Substantia nigra (tissue), 51 donors: ENCODE measurements at places on chromosomes 7 and 10.

- DNase-seq, result no peak
These were observed 280.5 kb upstream of the PPP2R2D start for GRCh38 chr10:131620314-131620713.

DNA sequence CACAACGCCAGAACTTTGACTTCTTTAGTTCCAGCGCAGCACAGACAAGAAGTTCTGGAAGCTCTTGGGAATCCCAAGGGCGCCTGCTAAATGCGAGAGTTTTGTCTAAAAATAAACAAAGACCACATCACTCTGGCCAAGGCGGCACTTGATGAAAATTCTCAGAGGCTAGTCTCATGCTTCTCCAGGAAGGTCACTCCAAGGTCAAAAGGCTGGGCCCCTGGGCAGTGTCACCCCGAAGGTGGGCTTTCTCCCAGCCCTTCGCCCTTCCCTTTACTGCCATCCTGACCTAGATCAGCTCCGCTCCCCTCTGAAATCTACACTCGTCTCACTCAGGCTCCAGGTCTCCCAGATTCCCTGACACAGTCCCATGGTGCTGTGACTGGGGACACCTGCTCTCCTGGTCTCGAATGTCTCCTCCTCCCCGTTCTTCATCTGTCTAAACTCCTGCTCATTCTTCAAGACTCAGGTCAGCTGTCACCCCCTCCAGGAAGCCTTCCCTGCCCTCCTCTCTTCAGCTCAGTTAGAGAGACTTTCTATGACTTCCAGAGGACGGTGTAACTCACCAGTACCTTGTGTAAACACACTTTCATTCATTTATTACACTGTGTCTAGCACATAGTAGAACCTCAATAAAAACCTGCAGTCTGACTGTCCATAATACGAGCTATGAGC, 10.5 kb downstream of the FAM53B start:
- no peak for DNase-seq

- no peak for DNase-seq
These were observed 45.7 kb downstream of the GRM3 start for GRCh38 chr7:86689363-86689762.

DNA sequence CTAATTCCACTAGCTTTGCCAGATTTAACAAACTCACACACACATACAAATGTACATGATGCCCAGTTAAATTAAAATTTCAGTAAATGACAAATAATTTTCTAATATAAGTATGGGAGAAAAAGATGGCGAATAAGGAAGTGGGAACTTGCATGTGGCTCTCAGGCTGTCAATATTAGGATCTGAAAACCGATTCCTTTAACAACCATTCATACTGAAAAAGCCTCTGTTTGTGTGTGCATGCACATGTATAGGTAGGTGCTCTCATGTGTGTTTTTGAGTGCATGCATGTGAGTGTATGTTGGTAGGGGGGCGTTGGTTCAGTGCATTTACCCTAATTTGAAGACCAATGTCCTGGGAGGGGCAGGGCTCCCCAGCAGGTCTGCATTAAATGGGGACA, 125.3 kb downstream of the HTR7 start:
- DNase-seq, result no peak

DNA sequence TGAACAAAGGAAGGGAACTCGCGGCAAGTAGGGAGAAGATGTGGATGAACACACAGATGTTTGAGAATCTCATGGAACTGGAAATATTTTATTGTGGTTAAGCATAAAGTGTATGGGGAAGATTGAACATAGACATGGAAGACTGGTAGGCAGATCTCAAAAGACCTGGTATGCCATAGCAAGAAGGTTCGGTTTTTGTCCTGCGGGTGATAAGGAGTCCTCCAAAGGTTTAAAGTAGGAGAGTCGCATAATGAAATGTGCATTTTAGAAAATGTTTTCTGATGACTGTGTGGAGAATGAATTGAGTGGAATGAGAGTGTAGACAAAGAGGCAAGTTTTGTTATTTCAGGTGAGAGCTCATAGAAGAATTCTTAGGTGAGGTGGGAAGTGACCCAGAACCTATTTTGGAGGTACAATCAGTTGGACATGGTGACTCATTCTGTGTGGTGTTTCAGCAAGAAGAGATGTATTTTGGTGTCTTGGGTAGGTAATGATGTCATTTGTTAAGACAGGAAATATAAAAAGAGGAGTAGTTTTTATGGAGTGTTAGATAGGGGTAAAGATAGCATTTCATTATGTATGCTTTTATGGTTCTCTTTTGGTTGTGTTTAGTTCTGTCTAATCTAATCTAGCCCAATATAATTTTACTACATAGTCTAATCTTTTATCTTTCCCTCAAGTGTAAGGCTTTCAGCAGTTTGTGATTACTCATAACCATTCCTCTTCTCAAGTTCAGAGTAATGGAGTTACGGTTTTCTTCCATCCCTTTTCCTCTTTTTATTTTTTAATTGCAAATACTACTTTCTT, 239.2 kb downstream of the EXOC4 start:
- DNase-seq, result no peak

DNA sequence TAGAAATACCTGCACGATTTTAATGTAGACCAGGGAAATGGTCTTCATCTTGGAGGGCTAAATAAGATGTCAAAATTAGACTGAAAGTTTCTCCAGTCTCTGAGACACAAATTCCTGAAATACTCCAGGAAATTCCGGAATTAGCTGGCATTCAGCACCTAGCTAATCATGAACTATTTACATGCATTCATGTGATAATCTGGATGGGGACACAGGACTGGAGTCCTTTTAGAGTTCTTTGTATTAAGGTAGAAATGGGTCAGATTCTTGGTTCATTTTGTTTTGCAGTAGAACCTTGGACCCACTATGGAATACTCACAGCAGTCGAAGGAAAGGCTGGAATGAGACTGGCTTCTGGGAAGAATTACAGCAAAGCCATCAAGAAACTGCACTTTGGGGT, 65.3 kb upstream of the MDFIC start:
- no peak for DNase-seq

GRCh38 chr7:37683246-37684120, at the start of gene GPR141:
Gene GPR141 (plus strand): TSS chr7:37683766. CDS start chr7:37740394, 56,628 bp downstream.
- no peak for DNase-seq

- DNase-seq, result no peak
These were observed 10.5 kb upstream of the ZMIZ2 start for GRCh38 chr7:44738051-44738723.
